ENCODE measurements at places on chromosomes 1 and 21.

DNA sequence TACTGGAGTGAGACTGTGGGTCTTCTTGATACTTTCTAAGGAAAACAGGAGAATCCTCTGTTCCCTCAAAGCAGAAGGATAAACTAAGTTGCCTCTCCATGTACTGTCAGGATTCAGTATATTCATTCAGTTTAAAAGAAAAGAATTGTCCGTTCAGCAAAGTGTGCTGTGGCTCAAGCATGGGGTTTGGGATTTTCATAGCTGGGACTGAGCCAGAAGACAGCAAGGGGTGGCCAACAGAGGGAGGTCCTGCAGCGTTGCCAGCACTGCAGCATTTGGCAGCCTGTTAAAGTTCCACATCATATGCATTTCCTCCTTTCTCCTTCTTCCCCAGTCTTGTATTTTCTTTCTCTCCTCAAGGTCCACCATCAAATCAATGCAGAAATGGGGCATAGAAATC is 75.1 kb downstream of the DTL start:
- no peak overlapping the region for H3K4me3 ChIP-seq
- H3K27ac ChIP-seq: no peak overlapping the region
- H3K36me3 ChIP-seq: no peaks in the 10 kb centered on the region
- DNase-seq: peak; percentile 32
- peaks cover 44% of the 10 kb centered on the region for H3K4me1 ChIP-seq

- peak overlapping the region; percentile 96 for H3K27ac ChIP-seq
- no peaks in the 10 kb centered on the region for H3K27me3 ChIP-seq
- peaks cover 4% of the 10 kb centered on the region for H3K36me3 ChIP-seq
Measured at GRCh38 chr1:6612641-6613360, 730 bp upstream of the PHF13 start.

GRCh38 chr1:90973897-90974798 is 47.7 kb downstream of the ZNF644 start:
- peaks cover 38% of the 10 kb centered on the region for H3K36me3 ChIP-seq
- peaks cover 10% of the 10 kb centered on the region for H3K4me1 ChIP-seq
- no peak overlapping the region for H3K27ac ChIP-seq

- H3K4me1 ChIP-seq: peaks cover 55% of the 10 kb centered on the region
- H3K27ac ChIP-seq: peak overlapping the region; percentile 39
- H3K36me3 ChIP-seq: no peaks in the 10 kb centered on the region
- no peak overlapping the region for H3K4me3 ChIP-seq
- no peak for DNase-seq
Measured at GRCh38 chr1:108557296-108557695, 2.6 kb upstream of the EEIG2 start.

- peak overlapping the region; percentile 55 for H3K4me3 ChIP-seq
- no peaks in the 10 kb centered on the region for H3K27me3 ChIP-seq
- DNase-seq: no peak
- peaks cover 30% of the 10 kb centered on the region for H3K4me1 ChIP-seq
Measured at GRCh38 chr1:31373897-31374486, 1.1 kb upstream of the FABP3 start.

DNA sequence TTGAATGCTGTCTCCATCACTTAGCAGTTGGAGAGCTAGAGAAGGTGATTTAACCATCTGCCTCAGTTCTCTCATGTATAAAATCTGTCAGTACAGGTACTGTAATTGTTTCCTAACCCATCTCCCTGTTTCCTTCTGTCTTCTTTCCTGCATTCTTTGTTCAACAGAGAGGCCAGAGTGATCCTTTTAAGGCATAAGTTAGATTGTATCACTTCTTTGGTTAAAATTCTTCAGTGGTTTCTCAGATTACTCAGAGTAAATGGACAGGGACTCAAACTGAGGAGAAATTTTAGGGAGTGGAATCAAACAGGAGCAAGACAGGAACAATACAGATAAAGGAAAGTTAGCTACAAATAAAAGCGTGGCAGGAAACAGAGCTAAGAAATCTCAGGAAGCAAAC is 45.2 kb upstream of the SSX2IP start:
- no peaks in the 10 kb centered on the region for H3K27me3 ChIP-seq
- H3K4me1 ChIP-seq: no peaks in the 10 kb centered on the region
- no peak overlapping the region for H3K27ac ChIP-seq
- H3K4me3 ChIP-seq: no peak overlapping the region

DNA sequence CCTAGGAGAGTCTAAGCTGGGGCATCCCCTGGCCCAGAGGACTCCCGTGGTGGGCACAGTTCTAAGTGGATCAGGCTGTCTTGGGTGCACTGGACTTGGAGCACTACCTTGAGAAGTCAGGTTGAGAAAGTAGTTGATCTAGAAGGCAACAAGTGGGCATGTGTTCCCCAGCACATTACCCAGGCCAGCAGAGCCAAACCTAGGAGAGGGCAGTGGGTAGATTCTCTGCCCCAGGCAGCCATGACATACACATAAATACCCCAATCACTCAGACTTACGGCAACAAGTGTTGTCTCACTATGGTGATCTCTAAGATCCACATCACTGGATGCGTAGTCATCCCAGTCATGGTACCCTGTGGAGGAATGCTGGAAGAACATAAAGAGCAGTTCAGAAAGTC is 1.6 kb upstream of the PMF1 start:
- no peak overlapping the region for H3K27ac ChIP-seq
- DNase-seq: no peak
- no peak overlapping the region for H3K4me3 ChIP-seq
- no peaks in the 10 kb centered on the region for H3K27me3 ChIP-seq

DNA sequence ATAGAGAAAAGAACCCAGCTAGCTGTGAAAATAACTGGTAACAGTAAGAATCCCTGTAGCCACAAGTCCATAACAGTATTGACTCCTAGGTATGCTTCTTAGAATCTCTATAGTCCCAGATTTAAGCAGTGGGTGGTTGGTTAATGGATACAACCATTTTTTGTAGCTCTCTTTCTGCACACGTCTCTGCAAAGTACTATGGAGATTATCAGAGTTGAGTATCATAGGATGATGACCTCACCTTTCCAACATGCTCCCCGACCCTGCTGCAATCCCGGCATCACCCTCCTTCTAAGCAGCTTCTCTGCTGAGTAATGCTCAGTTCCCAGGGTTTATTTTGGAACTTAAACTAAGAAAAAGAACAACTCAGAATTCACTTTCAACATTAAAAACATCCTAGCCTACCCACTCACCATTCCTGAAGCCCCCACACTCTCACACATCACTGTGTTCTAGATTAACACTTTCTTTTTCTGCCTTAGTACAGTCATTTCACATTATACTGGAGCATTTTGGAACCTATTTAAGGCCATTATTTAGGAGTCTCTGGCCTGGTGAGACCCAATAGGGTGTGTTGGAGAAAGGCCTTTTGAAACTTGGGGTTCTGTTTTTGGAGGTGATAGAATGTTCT is 2.7 kb downstream of the MLLT11 start:
- peaks cover 12% of the 10 kb centered on the region for H3K4me1 ChIP-seq
- H3K27me3 ChIP-seq: no peaks in the 10 kb centered on the region
- H3K4me3 ChIP-seq: no peak overlapping the region
- no peaks in the 10 kb centered on the region for H3K36me3 ChIP-seq
- no peak overlapping the region for H3K27ac ChIP-seq

GRCh38 chr1:156887317-156887716 is 6.2 kb upstream of the PEAR1 start:
- no peaks in the 10 kb centered on the region for H3K4me1 ChIP-seq
- H3K27me3 ChIP-seq: no peaks in the 10 kb centered on the region

DNA sequence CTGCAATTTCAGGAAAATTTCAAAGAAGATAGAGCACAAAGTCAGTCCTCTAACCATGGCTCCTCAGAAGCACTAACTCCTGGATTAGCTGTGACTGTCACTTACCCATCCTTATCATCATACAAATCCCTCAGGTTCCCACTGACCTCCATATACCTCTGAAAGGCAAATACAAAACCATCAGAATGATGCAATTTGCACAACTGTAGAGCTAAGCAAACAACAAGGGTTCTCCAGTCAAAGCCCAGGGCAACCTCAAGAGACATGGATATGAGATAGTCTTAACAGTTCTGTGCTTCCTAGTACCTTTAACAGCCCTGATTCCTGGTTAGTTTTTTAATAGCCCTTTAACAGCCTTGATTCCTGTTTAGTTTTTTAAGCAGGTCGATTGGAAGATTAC is 2.1 kb downstream of the SF3A3 start:
- peaks cover 4% of the 10 kb centered on the region for H3K36me3 ChIP-seq
- no peak for DNase-seq
- no peak overlapping the region for H3K27ac ChIP-seq
- no peak overlapping the region for H3K4me3 ChIP-seq
- peaks cover 13% of the 10 kb centered on the region for H3K4me1 ChIP-seq

- no peaks in the 10 kb centered on the region for H3K36me3 ChIP-seq
- H3K27me3 ChIP-seq: no peaks in the 10 kb centered on the region
- peak overlapping the region; percentile 62 for H3K4me3 ChIP-seq
- no peak for DNase-seq
- peak overlapping the region; percentile 79 for H3K27ac ChIP-seq
Measured at GRCh38 chr1:186829686-186830587, 1.2 kb downstream of the PLA2G4A start.

DNA sequence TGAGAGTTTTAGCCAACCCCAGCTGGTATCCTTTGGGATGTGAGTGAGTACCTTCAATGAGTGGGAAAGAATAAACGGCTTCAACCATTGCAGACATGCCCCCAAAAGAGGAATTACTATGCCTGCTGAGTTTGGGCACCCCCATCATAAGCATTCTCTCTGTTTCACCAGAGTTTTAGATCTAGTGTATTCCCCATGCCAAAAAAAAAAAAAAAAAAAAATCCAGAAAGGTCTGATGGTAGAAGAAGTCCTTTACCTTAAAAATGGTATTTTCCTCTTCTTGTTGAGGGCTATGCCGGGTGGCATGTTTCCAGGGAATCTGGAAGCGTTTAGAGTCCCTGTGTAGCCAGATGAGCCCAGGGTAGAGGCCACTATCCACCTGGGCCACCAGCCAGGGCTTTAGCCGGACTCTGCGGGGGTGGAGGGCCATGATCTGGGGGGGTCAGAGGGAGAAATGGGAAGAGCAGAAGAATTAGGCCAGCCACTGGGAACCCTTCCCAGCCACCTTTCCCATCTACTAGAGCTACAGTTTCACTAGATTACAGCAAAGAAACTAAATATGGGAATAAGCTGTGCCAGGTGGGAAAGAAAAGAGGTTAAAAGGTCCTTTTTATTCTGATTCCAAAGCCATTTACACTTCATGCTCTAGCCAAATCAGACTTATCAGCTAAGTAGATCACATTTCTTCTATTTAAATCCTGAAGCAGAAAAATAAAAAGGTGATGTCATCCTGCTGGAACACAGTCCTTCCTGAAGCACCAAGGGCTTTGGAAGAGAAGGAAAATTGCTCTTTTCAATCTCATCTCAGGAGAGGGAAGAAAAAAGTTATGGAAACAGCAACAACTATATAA is 4.7 kb downstream of the IRF6 start:
- H3K27ac ChIP-seq: peak overlapping the region; percentile 74
- no peaks in the 10 kb centered on the region for H3K36me3 ChIP-seq
- peak overlapping the region; percentile 4 for H3K4me3 ChIP-seq
- no peaks in the 10 kb centered on the region for H3K27me3 ChIP-seq
- H3K4me1 ChIP-seq: peaks cover 33% of the 10 kb centered on the region

DNA sequence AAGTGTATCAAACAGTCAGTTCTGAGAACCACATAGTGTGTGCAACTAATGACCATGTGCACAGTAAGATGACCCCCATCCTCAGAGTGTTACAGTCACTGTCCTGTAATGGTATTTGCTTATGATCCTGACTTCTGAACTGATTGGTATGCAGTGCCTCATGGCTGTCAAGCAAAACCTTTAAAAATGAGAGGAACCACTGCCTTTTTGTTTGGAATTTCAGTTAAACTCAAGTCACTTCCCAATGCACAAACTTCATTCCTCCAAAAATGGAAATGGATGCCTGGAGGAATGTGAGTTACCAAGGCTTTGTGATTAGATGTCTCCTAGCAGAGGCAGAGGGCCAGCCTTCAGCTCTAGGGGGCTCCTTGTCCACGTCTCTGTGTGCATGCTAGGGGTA is 10.5 kb downstream of the C1orf198 start:
- H3K36me3 ChIP-seq: no peaks in the 10 kb centered on the region
- H3K27ac ChIP-seq: no peak overlapping the region
- H3K4me1 ChIP-seq: peaks cover 33% of the 10 kb centered on the region
- H3K4me3 ChIP-seq: no peak overlapping the region
- DNase-seq: no peak
- H3K27me3 ChIP-seq: no peaks in the 10 kb centered on the region

DNA sequence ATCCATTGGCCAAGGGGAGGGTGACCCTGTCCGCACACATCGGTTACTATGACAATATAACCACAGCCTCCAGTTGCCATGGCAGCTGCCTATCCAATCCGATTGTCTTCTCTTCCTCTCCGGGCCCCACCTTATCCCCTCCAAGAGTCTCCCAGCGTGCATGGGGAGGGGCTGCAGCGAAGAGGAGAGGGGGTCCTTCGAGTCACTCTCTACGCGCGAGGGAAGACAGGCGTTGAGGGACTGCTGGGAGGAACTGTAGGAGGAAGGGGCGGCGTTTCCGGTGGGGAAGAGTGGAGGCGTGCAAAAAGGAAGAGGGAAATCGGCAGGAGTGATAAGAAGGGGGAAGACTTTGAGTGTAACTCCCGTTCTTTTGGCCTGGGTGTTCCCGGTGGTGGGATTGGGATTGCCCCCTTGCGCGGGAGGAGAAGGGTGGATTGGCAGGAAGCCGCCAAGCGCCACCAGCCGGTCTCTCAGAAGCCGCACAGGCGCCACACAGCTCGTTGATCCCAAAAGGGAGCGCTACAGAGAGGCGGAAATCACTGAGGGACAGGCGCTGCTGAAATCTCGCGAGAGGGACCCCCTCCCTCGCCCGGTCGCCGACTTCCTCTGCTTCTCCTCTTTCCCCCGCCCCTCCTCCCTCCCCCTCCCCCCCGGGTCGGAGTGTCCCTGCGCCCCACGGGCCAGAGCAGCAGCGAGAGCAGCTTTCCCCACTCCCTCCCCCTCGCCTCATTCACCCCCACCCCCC is 384 bp upstream of the SMG7 start:
- no peaks in the 10 kb centered on the region for H3K27me3 ChIP-seq
- H3K4me3 ChIP-seq: peak overlapping the region; percentile 91
- H3K36me3 ChIP-seq: no peaks in the 10 kb centered on the region
- H3K4me1 ChIP-seq: peaks cover 34% of the 10 kb centered on the region
- peak; percentile 98 for DNase-seq
- H3K27ac ChIP-seq: peak overlapping the region; percentile 99

GRCh38 chr1:92882819-92883218 is 51.0 kb downstream of the RPL5 start:
- DNase-seq: no peak
- H3K27ac ChIP-seq: no peak overlapping the region

Data from heart right ventricle (tissue), 16 donors.